CD4-positive, alpha-beta T cell treated with Interleukin-4 for 4 hours (primary cell): ENCODE measurements at places on chromosomes 2 and 18.

DNA sequence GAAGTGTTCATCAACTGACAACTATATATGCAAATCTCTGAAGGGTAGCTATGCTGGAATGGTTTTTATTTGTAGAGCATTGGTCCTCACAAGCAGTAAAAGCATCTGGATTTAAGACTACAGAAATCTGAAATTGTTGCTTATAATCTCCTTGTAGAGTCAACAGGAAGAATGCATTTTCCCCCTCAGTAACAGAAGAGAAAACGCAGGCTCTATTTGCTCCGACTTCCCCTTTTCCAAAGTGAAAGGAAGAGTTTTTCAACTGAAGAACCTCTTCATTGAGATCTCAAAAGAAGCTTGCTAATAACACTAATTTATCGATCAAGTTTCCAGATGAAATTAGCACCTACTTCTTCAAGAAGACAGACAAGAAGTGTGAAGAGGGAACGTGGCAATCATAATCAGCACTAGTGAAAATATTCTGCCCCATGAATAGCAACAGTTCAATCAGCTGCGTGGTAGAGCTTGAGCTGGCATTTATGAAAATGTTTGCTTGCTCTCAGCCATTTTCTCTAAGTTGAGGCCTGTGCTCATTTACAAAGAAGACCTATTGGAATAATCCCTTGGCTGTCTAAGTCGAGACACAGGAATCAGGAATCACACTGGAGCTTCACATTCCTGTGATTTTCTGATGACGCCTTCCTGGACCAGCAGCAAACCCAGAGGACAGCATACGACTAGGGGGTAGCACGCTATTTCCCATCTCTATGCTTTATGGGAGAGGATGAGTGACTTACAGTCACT lies 43.7 kb downstream of the TGIF1 start:
- DNase-seq = no peak

DNA sequence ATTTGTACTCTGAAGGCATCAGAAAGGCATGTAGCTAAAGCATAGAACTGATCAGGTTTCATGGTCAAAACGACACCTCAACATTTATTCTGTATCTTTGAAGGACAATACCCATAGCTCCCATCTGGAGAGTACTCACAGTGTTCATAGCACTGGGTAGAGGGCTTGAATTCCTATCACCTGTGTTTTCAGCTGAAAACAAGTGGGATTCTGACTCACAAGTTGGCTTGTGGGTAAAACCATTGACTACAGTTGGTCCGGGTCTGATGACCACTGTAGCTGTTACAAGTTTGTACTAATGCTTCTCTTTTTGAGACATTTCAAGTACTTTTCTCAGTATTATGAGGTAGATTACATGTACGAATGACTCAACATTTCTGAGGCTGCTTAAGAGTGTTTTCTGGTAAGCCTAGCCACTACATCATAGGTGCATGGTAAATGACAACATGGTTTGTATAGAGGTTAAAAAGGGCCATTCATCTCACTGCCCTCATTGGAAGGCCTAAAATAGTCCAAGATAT lies 68.6 kb upstream of the PELI1 start:
- peak; percentile 72 for DNase-seq

DNA sequence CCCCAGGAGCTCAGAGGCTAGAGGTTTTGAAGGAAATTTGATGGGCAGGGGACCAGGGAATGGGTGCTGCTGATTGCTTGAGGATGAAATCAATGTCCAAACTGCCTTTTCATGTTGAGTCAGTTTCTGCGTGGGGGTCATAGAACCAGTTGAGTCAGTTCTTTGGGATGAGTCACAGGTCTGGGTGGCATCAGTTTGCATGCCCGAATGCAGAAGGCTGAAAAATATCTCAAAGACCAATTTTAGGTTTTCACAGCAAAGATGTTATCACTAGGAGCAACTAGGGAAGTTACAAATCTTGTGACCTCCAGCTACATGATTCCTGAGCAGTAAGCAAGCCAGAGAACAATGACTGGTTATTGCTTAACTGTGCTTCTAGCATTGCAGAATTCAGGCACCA lies 1135.1 kb upstream of the CRIM1 start:
- DNase-seq = no peak

DNA sequence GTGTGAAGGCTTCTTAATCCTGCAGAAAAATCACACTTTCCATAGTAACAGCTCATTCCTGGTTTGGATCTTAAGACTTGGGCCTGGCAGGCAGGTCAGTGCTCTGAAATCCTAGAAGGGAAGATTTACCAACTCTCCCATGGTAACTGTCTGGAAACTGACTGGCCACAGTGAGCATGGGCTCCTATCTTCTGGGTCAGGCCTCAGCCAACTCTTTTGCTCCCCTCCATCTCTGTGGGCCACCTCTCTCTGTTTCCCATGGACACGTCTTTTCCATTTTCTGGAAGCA lies 86.7 kb downstream of the ACAA2 start:
- no peak for DNase-seq

GRCh38 chr2:70806013-70806412 lies 14.4 kb downstream of the CLEC4F start:
- no peak for DNase-seq

- no peak for DNase-seq
Measured at GRCh38 chr2:18752667-18753422, 163.5 kb upstream of the NT5C1B start.

DNA sequence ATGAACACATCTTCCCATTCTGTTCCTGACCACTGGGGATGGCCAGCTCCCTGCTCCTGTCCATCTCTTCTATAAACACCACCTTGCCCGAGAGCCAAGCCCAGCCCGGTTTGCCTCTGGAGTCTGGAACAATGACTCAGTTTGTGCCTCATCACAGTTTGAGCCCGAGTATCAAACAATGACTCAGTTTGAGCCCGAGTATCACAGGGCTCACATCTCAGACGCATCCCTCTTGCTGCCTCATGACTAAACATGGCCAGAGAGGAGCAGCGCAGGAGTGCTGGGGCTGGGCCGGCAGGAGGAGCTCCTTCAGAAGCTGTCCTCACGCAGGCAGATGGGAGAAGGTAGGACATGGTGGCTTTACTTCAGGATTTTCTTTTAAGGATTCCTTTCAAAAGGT lies 68.7 kb downstream of the PXDN start:
- DNase-seq = no peak

DNA sequence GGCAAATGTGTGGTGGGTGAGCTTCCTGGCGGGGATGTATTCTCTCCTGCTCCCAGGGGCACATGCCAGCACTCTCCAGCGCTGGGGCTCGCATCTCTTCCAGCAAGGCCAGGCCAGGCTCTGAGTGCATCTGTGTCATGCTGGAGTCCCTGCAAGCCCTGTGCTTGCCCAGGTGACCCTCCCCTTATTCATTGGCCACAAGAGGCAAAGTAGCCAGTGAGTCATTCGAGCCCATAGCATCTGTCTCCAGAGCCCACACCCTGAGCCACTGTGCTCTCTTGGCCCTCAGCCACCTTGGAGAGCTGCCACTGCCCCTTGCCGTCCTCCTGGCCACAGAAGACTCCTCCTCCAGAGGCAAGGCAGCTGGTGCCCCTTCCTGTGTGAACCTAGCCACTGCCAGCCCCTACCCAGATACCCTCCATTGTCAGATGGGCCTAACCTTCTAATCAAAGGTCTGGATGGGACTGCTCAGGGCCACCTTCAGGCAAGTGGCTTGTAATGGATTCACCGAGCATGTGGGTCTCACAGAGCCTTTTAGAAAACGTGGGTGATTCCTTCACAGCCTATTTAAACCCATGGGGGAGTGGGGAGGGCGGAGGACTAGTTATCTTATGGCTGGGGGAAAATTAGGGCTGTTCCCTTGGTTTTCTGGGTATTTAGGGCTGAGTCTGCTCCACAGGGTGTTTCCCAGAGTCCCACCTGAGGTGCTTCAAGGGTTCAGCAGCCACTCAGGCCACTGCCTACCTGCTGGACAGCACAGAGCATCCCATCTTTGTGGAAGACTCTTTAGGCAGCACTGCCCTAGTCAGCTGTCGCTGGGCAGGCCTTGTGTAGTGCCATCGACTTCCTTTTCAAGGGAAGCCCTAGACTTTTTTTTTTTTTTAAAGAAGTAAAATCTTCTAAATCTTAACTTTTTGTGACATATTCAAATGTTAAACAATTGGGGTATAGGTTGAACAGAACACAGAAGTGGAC lies 137.4 kb downstream of the ACOXL start:
- no peak for DNase-seq

DNA sequence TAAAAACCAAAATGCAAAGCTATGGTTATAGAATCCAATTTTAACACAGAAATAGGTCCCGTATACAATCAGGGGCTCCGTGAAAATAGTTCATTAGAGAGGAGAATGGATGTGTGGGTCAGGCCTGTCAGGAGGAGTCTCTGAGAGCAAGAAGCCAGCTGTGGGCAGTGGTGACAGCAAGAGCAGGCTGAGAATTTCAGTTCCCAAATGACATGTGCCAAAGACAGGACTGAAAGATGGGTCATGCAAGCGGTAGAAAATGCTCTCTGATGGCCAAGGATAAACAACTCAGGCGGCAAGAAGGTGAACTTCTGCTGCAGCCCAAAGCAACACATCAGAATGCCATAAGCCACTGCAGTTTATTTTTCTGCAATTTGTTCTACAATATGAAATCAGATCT lies 100.4 kb downstream of the CCDC141 start:
- no peak for DNase-seq

- DNase-seq = no peak
Measured at GRCh38 chr2:223232896-223233295, 180.9 kb downstream of the KCNE4 start.

DNA sequence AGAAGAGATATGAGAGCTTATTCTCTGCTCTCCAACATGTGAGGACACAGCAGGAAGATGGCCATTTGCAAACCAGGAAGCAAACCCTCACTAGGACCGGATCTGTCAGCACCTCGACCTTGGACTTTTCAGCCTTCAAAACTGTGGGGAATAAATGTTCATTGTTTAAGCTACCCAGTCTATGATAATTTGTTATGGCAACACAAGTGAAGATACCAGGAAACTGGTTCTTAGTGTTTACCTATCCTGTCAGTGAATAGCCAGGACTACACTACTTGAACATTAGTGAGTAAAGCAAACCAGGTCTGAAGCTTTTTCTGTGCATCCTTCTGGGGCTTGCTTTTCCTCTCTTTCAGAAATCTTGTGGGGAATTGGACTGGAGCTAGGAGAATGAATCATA lies 44.4 kb upstream of the BARD1 start:
- no peak for DNase-seq

DNA sequence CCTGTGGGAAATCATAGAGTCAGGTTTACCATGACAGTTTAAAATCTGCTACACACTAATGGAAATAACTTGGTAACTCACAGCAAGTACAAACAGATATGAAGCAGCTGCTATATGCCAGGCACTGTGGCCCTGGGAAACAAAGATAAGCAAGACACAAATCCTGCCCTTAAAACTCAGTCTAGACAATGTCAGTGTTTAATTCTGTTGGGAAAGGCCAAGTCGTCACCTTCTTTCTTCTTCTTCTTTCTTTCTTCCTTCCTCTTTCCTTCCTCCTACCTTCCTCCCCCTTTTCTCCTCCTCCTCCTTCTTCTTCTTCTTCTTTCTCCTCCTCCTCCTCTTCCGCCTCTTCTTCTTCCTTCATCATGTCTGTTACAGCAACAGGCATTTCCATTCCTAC lies 26.8 kb downstream of the PLEK start:
- no peak for DNase-seq

- DNase-seq = peak; percentile 33
Measured at GRCh38 chr2:9641641-9642040, 10.8 kb upstream of the YWHAQ start.

DNA sequence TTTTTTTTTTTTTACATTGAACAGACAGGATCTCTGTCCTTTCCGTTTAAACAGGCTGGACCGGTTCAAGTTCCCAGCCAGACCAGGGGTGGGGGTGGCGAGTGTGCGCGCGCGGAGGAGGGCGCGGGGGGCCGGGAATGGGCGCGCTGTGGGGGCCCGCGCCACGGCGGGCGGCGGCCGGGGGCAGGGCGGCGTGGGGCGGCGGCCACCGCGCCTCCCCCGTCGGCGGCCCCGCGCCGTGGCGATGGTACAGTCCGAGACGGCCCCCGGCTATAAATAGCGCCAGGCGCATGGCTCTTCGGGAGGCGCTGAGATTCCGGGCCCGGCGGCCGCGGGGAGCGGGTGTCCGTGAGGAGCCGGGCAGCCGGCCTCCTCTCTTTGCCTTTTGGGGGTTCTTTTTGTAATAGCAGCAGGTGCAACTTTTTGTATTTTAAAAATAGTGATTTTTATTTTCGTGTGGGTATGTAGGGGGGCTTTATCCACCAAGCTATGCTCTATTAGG lies 430 bp upstream of the CELF4 start:
- DNase-seq = no peak

GRCh38 chr2:64315291-64315960 lies 138.5 kb upstream of the LGALSL start:
- DNase-seq = no peak

DNA sequence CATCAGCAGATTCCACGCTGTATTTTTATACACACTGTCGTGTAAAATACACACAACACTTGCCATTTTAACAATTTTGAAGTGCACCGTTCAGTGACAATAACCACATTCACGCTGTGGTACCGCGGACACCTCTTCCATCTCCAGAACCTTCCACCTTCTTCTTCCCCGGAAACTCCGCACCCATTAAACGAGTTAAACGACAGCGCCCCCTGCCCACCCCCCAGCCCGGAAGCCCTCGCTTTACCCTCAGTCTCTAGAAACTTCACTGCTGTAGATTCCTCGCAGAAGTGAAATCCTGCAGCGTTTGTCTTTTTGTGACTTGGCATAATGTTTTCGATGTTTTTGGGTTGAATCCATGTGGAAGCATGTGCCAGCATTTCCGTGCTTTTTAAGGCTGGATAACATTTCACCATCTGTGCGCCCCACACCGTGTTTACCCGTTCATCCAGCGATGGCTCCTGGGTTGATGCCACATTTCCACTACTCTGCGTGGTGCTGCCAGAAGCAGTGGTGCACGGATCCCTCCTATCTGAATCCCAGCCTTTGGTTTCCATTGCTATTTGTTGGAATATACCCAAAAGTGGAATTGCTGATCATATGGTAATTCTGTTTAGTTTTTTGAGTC lies 32.0 kb upstream of the TMEM18 start:
- DNase-seq = no peak

GRCh38 chr18:79567481-79568147 lies 112.0 kb upstream of the CTDP1 start:
- no peak for DNase-seq

GRCh38 chr2:120291401-120292311 lies 39.0 kb downstream of the RALB start:
- no peak for DNase-seq

DNA sequence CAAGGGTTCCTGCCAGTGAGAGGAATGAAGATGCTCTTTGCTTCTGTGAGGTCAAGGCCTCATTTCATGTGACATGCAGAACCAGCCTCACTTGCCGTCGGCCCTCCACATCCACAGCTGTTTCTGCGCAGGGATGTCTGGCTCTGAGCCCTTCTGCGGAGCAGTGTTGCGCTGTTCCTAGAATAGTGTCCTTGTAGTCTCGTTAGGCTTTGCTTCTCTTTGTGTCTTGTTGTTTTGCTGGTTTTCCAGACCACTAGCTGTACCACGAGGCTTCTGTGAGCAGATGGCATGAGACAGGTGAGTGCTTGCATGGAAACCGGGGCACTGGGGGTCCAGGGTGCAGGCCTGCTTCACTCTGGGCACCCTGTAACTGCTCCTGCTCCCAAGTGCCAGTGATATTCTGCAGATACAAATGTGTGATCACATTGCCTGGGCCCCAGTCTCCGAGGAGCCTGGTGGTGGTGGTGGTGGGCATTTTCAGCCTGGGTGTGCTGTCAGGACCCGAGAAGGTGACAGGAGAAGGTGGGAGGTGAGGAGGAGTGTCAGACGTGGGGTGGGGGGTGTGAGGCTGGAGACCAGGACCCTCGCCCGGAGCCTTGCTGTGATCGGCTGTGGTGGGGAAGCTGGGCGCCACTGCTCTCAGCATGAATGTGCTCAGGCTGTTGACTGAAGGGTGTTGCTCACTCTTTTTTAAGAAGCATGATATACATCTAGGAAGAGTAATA lies 34.3 kb downstream of the LDLRAD4 start:
- no peak for DNase-seq

- DNase-seq = no peak
Measured at GRCh38 chr2:127577973-127578372, 42.5 kb downstream of the MYO7B start.
